Activated naive CD4-positive, alpha-beta T cell treated with Interleukin-2 at 50 U/mL for 16 hours (primary cell): ENCODE measurements at places on chromosomes 12 and 14.
A peak's percentile ranks its signal among the peaks of the same experiment; 100 is the strongest.

GRCh38 chr12:115467531-115467930, 783.6 kb upstream of the TBX3 start:
- DNase-seq = no peak

DNA sequence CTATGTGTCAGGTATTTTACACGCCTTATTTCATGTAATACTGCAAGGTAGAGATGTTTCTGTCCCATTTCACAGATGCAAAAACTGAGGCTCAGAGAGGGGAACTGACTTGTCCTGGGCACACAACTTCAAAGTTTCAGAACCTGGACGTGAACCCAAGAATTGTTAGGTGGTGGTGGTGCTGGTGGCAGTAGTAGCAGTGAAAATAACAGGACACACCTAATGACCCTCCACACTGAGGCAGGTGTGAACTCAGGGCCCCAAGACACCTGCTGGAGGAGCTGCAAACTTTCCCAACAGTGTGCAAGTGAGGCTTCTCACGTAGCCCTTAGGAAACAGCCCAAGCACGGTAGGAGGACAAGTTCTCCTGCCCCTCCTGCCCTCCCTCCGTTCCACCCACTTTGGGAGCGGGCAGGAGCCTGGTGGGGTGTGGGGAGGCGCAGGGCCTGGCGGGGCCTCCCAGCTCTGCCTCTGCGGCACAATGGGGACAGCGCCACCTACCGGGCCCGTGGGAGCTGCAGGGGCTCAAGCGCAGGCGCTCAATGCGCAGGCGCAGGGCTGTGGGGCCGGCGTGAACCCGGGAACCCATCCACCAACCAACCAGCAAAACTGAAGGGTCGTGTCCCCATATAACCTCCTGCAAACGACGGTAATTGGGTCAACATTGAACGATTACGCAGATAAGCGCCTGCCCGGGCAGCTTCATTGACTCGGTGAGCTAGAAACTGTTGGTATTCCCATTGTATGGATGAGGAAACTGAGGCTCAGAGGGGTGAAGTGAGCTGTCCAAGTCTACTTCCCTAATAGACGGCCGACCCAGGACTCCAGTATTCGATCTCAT, 12.0 kb upstream of the TRPV4 start:
- DNase-seq = peak; percentile 91

DNA sequence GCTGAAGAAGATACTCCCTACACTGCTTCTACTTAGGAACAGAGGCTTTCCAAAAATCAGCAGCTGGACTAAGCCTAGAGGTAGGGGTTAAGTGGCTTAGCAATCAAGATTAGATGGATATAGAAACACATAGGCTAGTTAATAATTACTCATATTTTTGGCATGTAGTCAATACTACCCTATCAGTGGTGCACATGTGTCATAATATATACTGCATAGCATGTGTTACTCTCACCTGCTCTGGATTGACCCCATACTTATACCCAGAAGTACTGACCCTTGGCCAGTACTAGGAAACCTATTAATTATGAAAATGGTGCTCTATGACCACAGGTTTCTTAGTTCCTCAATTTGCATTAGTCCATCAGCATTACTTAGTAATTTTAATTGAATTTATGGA, 528.4 kb upstream of the LMO3 start:
- no peak for DNase-seq

DNA sequence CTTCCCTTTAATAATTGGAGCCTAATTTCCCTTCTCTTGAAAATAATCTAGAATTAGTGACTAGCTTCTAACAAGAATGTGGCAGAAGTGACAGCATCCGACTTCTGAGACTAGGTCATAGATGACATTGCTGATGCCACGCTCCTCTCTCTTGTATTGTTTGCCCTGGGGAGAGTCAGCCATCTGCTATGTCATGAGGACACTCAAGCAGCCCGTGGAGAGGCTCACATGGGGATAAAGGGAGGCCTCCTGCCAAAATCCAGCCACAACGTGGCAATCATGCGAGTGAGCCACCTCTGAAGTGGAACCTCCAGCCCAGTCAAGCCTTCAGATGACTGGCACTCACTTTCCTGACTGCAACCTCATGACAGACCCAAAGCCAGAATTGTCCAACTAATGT, 54.2 kb upstream of the LRRK2 start:
- no peak for DNase-seq

GRCh38 chr14:36757734-36758601, 96.3 kb downstream of the PAX9 start:
- DNase-seq = no peak

DNA sequence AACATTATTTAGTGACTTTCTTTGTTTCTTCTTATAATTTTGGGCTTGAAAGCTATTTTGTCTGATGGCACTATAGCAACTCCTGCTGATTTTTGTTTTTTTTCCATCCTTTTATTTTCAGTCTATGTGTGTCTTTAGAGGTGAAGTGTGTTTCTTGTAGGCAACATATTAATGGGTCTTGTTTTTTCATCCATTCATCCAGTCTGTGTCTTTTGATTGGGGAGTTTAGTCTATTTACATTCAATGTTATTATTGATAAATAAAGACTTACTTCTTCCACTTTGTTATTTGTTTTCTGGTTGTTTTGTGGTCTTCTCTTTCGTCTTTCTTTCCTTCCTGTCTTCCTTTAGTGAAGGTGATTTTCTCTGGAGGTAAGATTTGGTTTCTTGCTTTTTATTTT, 198.0 kb downstream of the CRADD start:
- no peak for DNase-seq

- DNase-seq = peak; percentile 45
Observed at GRCh38 chr12:121637231-121637914, 11.0 kb downstream of the ORAI1 start.

GRCh38 chr14:34699873-34700621, 14.3 kb downstream of the CFL2 start:
- DNase-seq = no peak
